Activated naive CD8-positive, alpha-beta T cell treated with anti-CD3 and anti-CD28 coated beads for 36 hours (primary cell): ENCODE measurements at places on chromosomes 11 and 22. TPM values are rescaled to one million over a fixed set of nuclear protein-coding genes. Genes with fewer than 3 reads are reported as not detected.
A peak's percentile ranks its signal among the peaks of the same experiment; 100 is the strongest.

STARD10 gene
- total RNA-seq = 6.2 TPM

ZNF408 gene
- total RNA-seq = 15.1 TPM

CECR2 gene
- 0.26 TPM for total RNA-seq

OR52I1 gene
- total RNA-seq = not detected

MAPK8IP2 gene
- total RNA-seq = 0.21 TPM

FZD4 gene
- total RNA-seq = 0.04 TPM

SLC22A12 gene
- total RNA-seq = not detected

MMP1 gene
- not detected for total RNA-seq

SCGB1D2 gene
- not detected for total RNA-seq

SCGB1C1 gene
- total RNA-seq = not detected

CRYBB3 gene
- total RNA-seq = 0.35 TPM

POU2AF2 gene
- total RNA-seq = not detected

ZP1 gene
- not detected for total RNA-seq

DNA sequence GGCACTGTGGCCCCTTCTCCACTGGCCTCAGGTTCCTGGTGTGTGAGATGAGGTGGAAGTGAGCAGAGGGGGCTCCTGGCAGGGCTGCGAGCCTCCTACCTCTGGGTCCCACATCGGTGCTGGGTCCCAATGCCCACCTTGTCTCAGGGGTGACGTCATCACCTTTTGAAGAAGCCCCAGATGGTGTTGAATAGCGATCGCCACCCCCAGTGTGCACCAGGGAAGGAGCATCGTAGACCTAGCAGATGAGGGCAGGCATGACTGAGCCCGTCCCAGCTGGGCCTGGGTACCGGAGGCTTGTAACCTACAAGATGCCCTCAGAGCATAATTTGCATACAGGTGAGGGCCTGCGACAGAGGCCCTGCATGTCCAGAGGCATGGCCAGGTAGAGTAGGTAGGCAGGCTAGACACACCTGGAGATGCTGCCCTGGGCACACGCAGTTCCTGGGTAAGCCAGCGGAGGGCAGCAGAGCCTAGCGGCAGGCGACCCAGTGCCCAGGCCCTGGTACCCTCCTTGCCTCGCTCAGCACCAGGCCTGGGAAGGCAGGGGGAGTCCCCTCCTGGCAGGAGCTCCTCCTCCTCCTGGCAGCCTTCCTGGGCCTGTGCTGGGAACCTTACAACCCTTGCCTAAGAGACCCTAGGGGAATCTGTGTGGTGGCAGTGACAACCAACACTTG lies 52.5 kb downstream of the TPCN2 start:
- H3K27ac ChIP-seq = no peak overlapping the region
- peaks cover 4% of the 10 kb centered on the region for H3K4me1 ChIP-seq
- no peaks in the 10 kb centered on the region for H3K36me3 ChIP-seq
- no peak overlapping the region for H3K4me3 ChIP-seq

GRCh38 chr11:6191742-6192141 lies 7.3 kb upstream of the OR52W1 start:
- no peak overlapping the region for H3K4me3 ChIP-seq
- peaks cover 3% of the 10 kb centered on the region for H3K36me3 ChIP-seq
- no peaks in the 10 kb centered on the region for H3K27me3 ChIP-seq

GRCh38 chr11:129965248-129965647 lies 37.4 kb downstream of the PRDM10 start:
- no peak for DNase-seq
- no peak overlapping the region for H3K27ac ChIP-seq
- H3K4me3 ChIP-seq = no peak overlapping the region
- H3K27me3 ChIP-seq = no peaks in the 10 kb centered on the region
- peaks cover 1% of the 10 kb centered on the region for H3K36me3 ChIP-seq
- H3K4me1 ChIP-seq = peaks cover 15% of the 10 kb centered on the region

DNA sequence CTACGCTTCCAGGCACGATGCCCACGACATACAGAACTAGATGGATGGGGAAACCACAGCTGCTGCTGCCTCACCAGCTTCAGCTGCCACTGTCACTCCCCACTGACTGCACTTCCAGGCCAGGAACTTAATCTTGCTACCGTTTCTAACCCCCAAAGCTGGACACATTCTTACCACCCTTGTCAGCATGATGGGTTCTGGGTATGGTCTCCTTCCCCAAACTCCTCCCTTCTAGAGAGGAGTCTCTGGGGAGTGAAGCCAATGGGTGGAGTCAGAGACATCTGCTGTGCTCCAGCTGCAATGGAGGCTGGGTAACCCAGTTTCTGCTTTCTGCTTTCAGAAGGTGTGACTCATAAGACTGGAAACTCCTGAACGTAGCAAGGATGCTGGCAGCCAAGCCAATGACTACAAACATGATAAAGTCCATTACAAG lies 87.0 kb upstream of the THY1 start:
- DNase-seq = peak; percentile 50
- peak overlapping the region; percentile 72 for H3K27ac ChIP-seq
- peaks cover 16% of the 10 kb centered on the region for H3K4me1 ChIP-seq
- peaks cover 11% of the 10 kb centered on the region for H3K27me3 ChIP-seq

- no peak for DNase-seq
- no peak overlapping the region for H3K4me3 ChIP-seq
- H3K36me3 ChIP-seq = no peaks in the 10 kb centered on the region
- H3K27me3 ChIP-seq = peaks cover 46% of the 10 kb centered on the region
- peaks cover 14% of the 10 kb centered on the region for H3K4me1 ChIP-seq
- no peak overlapping the region for H3K27ac ChIP-seq
These were observed 7.2 kb downstream of the CLMP start for GRCh38 chr11:123187665-123188507.

GRCh38 chr11:2767801-2768200 lies 68.0 kb upstream of the KCNQ1OT1 start:
- H3K4me1 ChIP-seq = peaks cover 6% of the 10 kb centered on the region
- no peaks in the 10 kb centered on the region for H3K27me3 ChIP-seq
- H3K27ac ChIP-seq = no peak overlapping the region
- peaks cover 7% of the 10 kb centered on the region for H3K36me3 ChIP-seq

GRCh38 chr22:40183029-40183581 lies 5.4 kb downstream of the TNRC6B start:
- DNase-seq = no peak
- no peaks in the 10 kb centered on the region for H3K27me3 ChIP-seq

DNA sequence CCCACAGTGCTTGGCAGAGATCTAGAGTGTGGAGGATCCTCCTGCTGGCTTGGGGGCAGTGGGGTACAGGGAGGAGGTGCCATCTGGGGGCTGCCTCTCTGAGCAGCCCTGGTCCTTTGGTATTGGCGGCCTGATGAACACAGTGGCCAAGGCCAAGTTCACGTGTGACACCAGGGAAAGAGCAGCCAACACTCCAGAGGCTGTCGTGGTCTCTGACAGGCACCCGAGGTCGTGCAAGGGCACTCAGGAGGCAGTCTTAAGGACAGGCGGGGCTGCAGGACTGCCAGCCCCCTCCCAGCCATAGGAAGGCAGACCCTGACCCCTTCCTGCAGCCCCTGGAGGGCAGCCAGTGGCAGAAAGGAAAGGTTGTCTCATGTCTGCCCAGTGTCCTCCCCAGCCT lies 30.7 kb downstream of the PHF21B start:
- no peak for DNase-seq
- peaks cover 22% of the 10 kb centered on the region for H3K27me3 ChIP-seq
- H3K27ac ChIP-seq = no peak overlapping the region
- no peaks in the 10 kb centered on the region for H3K4me1 ChIP-seq

GRCh38 chr22:23067691-23068090 lies 2.6 kb upstream of the GNAZ start:
- no peak for DNase-seq
- H3K4me1 ChIP-seq = peaks cover 3% of the 10 kb centered on the region
- H3K27me3 ChIP-seq = peaks cover 20% of the 10 kb centered on the region

DNA sequence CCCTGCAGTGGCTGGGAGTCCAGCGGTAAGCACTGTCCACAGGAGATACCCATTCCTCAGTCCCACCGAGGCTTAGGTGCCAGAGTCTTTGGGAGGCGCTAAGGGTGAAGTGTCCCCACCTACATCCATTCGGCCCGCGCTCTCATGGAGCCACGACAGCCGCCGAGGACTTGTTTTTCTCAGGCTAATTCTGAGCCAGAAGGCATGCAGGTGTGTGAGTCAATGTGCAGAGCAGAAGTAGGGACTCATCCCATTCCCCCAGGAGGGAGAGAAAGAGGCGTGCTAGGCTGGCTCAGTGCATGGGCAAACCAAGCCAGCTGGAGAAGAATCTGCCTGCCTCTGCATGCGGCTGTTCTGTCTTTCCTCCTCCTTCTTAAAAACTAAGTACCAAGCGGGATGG lies 46.6 kb downstream of the KCNC1 start:
- no peaks in the 10 kb centered on the region for H3K36me3 ChIP-seq
- no peak for DNase-seq
- H3K4me1 ChIP-seq = no peaks in the 10 kb centered on the region
- no peaks in the 10 kb centered on the region for H3K27me3 ChIP-seq

DNA sequence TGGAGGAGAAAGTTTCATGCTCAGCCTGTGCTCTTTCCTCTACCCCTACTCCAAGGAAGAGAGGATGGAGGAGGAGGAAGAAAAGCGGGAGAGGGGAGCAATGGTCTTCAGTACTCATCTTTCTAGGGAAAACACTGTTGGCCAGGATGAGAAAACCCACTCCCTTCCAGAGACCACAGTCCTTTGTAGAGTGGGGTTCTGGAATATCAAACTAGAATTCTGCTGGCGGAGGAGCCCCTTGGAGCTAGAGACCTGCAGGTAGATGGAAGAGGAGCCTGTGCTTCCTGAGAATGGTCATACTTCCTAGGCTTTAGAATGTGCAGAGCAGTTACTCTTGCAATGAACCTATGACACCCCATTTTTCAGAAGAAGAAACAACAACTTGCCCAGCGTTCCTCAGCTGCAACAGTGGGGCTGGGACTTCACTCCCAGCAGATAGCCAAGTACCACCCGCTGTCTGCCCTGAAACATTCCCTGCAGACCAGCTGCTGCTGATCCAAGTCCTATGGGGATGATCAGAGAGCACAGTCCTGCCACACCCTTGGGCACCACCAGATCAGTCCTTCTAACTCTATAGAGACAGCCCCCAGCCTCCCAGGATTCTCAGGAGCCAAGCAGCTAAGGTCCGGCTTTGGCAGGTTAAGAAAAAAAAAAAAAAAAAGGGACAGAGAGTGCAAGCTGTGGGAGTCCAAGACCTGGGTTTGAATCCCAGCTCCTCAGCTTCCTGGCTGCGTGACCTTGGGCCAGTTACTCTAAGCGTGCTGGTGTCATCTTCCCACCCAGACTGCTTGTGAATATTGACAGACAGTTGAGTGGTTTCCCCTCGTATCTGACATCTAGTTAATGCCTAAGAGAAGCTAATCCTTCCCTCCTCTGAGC lies 664 bp downstream of the PTGDR2 start:
- H3K4me1 ChIP-seq = peaks cover 26% of the 10 kb centered on the region
- H3K27me3 ChIP-seq = no peaks in the 10 kb centered on the region
- DNase-seq = no peak
- H3K36me3 ChIP-seq = peaks cover 18% of the 10 kb centered on the region

DNA sequence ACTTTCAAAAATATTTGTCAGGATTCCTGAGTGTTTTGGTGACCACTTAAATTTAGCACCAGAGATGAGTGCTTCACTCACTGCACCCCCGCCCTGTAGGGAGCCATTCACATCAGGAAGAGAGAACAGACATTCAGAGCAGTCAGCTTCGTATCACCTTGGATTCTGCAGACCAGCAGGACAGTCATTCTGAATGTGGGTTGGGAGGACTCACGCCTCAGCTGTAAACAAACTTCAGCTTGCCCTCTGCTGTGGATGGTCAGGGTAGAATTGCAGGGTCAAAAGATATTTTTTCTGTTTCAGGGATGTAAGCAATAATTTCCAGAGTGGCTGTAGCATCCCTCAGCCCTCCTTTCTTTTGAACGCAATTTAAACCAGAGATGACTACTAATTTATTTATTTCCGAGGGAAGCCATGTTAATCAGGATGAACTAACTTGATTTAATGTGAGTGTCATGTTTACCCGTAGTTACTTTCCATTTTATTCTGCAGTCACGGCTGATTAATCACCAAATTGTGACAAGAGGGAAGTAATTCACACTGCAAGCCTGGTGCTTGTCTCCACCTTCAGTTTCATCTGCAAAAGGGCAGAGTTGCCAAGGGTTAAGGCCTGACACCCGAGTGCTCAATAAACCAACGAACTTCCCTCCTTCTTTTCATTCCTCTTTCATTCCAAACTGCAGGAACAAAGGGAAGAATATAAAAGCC lies 174.2 kb upstream of the DDI1 start:
- no peak overlapping the region for H3K4me3 ChIP-seq
- DNase-seq = no peak
- H3K36me3 ChIP-seq = no peaks in the 10 kb centered on the region
- no peaks in the 10 kb centered on the region for H3K27me3 ChIP-seq
- no peak overlapping the region for H3K27ac ChIP-seq
- H3K4me1 ChIP-seq = no peaks in the 10 kb centered on the region

- no peaks in the 10 kb centered on the region for H3K36me3 ChIP-seq
- no peak overlapping the region for H3K27ac ChIP-seq
- no peaks in the 10 kb centered on the region for H3K4me1 ChIP-seq
These were observed 315.5 kb downstream of the FAT3 start for GRCh38 chr11:92540096-92540495.

DNA sequence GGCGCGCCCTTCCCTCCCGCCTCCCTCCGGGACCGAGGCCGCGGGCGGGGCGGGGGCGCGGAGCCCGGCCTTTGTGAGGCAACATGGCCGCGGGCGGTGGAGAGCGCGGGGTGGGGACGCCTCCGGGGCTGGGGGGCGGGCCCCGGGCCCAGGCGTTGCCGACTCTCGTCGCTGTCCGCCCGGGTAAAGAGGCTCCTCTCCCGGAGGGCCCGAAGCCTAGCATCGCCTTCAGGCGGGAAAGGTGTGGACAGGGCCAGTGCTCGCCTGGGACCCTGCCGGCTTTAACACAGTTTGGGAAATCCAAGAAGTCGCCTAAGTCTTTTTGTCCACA lies 369 bp downstream of the DGCR8 start:
- H3K27me3 ChIP-seq = no peaks in the 10 kb centered on the region
- peak overlapping the region; percentile 83 for H3K27ac ChIP-seq
- peak overlapping the region; percentile 91 for H3K4me3 ChIP-seq
- DNase-seq = peak; percentile 81

- no peak for DNase-seq
- H3K27me3 ChIP-seq = peaks cover 6% of the 10 kb centered on the region
- H3K27ac ChIP-seq = no peak overlapping the region
- peaks cover 3% of the 10 kb centered on the region for H3K36me3 ChIP-seq
- no peaks in the 10 kb centered on the region for H3K4me1 ChIP-seq
These were observed 26.0 kb upstream of the HORMAD2 start for GRCh38 chr22:30054067-30054763.

GRCh38 chr11:587546-587945 lies 11.3 kb downstream of the PHRF1 start:
- H3K4me3 ChIP-seq = no peak overlapping the region
- peaks cover 21% of the 10 kb centered on the region for H3K4me1 ChIP-seq
- H3K27ac ChIP-seq = peak overlapping the region; percentile 100
- peaks cover 29% of the 10 kb centered on the region for H3K36me3 ChIP-seq
- no peak for DNase-seq
- no peaks in the 10 kb centered on the region for H3K27me3 ChIP-seq

GRCh38 chr11:80519596-80520506 lies 1079.0 kb upstream of the TENM4 start:
- H3K4me1 ChIP-seq = no peaks in the 10 kb centered on the region
- no peaks in the 10 kb centered on the region for H3K36me3 ChIP-seq
- H3K27ac ChIP-seq = no peak overlapping the region
- H3K27me3 ChIP-seq = no peaks in the 10 kb centered on the region
